ENCODE measurements at places on chromosomes 13 and 19. TPM values are rescaled to one million over a fixed set of nuclear protein-coding genes. Genes with fewer than 3 reads are reported as not detected.

The SIAH3 gene
- not detected for total RNA-seq

The FAM124A gene
- total RNA-seq, result 0.78 TPM

The GPR183 gene
- not detected for total RNA-seq

The CEACAM19 gene
- total RNA-seq, result 5.3 TPM

The SCGB2B2 gene
- total RNA-seq, result 0.52 TPM

The SIGLEC12 gene
- not detected for total RNA-seq

The GPR180 gene
- total RNA-seq, result 4.6 TPM

The APOC4 gene
- total RNA-seq, result not detected

The NXNL1 gene
- total RNA-seq, result not detected

The PCDH17 gene
- 6.0 TPM for total RNA-seq

The CRB3 gene
- 35.8 TPM for total RNA-seq

The ALDH16A1 gene
- 38.9 TPM for total RNA-seq

The CGB8 gene
- not detected for total RNA-seq

The CSNK1G2 gene
- 65.6 TPM for total RNA-seq

The NLRP4 gene
- total RNA-seq, result not detected

The PCDH9 gene
- 3.9 TPM for total RNA-seq

The IFNL1 gene
- not detected for total RNA-seq

All from body of pancreas (tissue), 4 donors.